Common myeloid progenitor, CD34-positive (primary cell): ENCODE measurements at places on chromosomes 1 and 21.

DNA sequence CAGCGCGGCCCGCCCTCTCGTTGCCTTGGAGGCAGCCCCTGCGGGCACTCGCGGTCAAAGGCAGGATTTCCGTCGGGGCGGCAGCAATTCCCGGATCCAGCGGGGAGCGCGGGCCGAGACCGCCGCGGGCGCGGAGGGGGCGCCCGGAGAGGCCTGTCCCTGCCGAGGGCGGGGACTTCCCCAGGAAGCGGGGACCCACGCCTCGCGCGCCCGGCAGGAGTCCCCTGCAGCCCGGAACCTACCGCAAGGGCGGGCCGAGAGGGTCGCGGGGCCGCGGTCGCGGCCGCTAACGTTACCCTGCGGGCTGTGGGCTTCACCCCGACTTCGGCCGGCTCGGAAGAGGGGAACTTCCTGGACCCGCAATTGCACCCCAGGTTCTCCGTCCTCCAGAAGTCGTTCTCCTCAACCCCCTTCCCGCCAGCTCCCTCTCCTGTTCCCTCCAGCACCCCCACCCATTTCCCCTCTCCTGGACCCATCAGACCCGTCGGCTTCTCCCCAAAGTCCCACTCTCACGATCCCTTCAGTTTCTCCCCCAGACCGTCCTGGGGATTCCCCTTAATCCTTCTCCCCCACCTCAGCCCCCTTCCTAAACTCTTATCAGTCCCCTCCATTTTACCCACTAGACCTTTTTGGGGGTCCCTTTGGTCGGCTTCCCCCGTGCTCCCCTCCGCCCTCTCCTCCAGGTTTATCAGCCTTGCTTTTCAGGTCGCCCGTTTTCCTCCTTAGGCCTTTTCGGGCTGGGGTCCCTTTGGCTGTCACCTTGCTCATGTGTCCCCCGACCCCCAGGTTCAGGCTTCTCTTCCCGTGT is 604 bp downstream of the FGR start:
- peaks cover 71% of the 10 kb centered on the region for H3K4me1 ChIP-seq
- H3K27me3 ChIP-seq, result no peaks in the 10 kb centered on the region
- no peak overlapping the region for H3K27ac ChIP-seq

- no peak overlapping the region for H3K4me3 ChIP-seq
- no peaks in the 10 kb centered on the region for H3K4me1 ChIP-seq
- no peak for DNase-seq
- H3K27me3 ChIP-seq, result no peaks in the 10 kb centered on the region
- H3K36me3 ChIP-seq, result peaks cover 3% of the 10 kb centered on the region
Observed at GRCh38 chr1:233064988-233065387, 114.6 kb downstream of the NTPCR start.

- peak overlapping the region; percentile 93 for H3K27ac ChIP-seq
- peak overlapping the region; percentile 83 for H3K4me3 ChIP-seq
- peaks cover 19% of the 10 kb centered on the region for H3K36me3 ChIP-seq
- H3K4me1 ChIP-seq, result peaks cover 8% of the 10 kb centered on the region
- DNase-seq, result no peak
- H3K27me3 ChIP-seq, result no peaks in the 10 kb centered on the region
Observed at GRCh38 chr1:150321826-150322166, 463 bp downstream of the PRPF3 start.

DNA sequence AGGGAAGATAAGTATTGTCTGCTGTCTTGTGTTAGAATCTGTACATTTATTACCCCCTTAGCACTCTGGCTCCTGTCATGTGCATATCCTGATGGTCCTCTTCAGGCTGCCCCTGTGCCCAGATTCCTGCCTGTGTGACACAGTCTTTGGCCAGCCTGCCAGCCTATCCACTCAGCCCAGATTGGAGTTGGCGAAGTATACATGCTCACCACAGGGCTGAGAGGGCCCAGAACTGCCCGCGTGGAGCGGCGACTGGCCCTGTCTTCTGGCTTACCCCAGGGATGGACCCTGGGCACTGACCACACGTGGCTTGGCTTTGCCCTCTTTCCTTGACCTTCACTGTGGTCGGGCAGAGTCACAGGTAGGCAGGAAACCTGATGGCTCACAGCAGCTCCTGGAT is 11.4 kb downstream of the RNF220 start:
- peak overlapping the region; percentile 64 for H3K4me3 ChIP-seq
- H3K36me3 ChIP-seq, result peaks cover 21% of the 10 kb centered on the region
- H3K27me3 ChIP-seq, result no peaks in the 10 kb centered on the region
- DNase-seq, result no peak
- H3K4me1 ChIP-seq, result peaks cover 38% of the 10 kb centered on the region
- H3K27ac ChIP-seq, result peak overlapping the region; percentile 67

- H3K4me3 ChIP-seq, result no peak overlapping the region
- no peaks in the 10 kb centered on the region for H3K4me1 ChIP-seq
- H3K27me3 ChIP-seq, result no peaks in the 10 kb centered on the region
- DNase-seq, result no peak
- no peak overlapping the region for H3K27ac ChIP-seq
Observed at GRCh38 chr1:90186506-90187322, 191.8 kb downstream of the ZNF326 start.

DNA sequence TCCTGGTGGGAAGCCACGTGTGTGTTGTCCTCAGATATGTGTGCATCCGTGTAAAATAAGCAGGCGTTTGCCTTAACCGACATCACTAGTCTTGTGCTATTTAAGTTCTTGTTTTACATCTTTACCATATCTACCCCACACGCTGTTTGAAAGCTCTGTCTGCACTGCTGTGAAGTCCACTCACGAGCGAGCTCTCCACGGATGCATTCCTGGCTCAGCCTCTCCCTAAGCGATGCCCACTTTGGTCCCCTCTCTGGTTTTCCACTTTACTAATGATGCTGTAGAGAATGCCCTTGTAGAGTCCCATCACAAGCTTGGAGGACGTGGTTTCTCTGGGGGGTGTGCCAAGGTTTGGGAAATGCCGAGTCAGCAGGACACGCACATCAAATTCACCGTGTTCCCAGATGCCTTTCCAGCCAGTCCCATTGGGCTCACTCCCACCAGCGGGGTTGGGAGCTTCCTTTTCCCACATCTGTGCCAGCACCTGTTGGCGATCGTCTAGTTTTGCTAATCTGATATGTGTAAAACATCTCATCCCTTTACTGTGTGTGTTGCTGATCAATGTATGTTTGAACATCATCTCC is 43.8 kb downstream of the ACTL8 start:
- peaks cover 16% of the 10 kb centered on the region for H3K27me3 ChIP-seq
- no peak for DNase-seq
- no peak overlapping the region for H3K4me3 ChIP-seq
- no peaks in the 10 kb centered on the region for H3K36me3 ChIP-seq
- H3K27ac ChIP-seq, result no peak overlapping the region

- H3K27ac ChIP-seq, result no peak overlapping the region
- no peak for DNase-seq
- no peaks in the 10 kb centered on the region for H3K27me3 ChIP-seq
- peak overlapping the region; percentile 42 for H3K4me3 ChIP-seq
Observed at GRCh38 chr1:157194731-157195520, 56.7 kb upstream of the ETV3 start.

DNA sequence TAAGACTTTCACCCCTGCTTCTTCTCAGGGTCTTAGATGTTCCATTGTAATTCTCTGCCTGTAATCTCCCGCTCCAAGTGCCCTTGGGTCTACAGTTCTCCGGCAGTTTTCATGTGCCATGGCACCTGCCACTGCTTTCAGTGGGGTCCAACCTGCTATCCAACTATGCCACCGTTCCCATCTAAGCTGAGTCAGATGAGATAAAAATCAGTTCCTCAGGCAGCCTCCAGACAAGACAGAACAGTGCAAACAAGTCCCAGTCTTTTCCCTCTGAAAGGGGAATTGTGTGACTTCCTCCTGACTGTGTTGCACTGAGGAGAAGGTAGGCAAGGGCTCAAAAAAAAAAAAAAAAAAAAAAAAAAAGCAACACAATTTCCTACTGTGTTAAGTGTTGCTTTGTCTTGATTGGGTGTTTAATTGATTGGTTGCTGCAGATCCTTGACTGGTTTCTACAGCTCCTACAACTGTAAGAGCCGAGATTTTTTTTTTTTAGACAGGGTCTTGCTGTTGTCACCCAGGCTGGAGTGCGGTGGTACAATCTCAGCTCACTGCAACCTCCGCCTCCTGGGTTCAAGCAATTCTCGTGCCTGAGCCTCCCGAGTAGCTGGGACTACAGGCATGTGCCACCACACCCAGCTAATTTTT is 50.7 kb downstream of the EBNA1BP2 start:
- DNase-seq, result no peak
- no peaks in the 10 kb centered on the region for H3K4me1 ChIP-seq
- no peak overlapping the region for H3K4me3 ChIP-seq

- H3K4me1 ChIP-seq, result peaks cover 27% of the 10 kb centered on the region
- DNase-seq, result peak; percentile 95
- H3K36me3 ChIP-seq, result peaks cover 10% of the 10 kb centered on the region
- H3K27me3 ChIP-seq, result no peaks in the 10 kb centered on the region
- peak within 1 kb of the TSS; percentile 34 for H3K27ac ChIP-seq
Observed at GRCh38 chr1:155063550-155064110, at the start of gene EFNA4. EFNA4 (plus strand) TSS chr1:155063740; CDS start chr1:155063824, 84 bp downstream.

DNA sequence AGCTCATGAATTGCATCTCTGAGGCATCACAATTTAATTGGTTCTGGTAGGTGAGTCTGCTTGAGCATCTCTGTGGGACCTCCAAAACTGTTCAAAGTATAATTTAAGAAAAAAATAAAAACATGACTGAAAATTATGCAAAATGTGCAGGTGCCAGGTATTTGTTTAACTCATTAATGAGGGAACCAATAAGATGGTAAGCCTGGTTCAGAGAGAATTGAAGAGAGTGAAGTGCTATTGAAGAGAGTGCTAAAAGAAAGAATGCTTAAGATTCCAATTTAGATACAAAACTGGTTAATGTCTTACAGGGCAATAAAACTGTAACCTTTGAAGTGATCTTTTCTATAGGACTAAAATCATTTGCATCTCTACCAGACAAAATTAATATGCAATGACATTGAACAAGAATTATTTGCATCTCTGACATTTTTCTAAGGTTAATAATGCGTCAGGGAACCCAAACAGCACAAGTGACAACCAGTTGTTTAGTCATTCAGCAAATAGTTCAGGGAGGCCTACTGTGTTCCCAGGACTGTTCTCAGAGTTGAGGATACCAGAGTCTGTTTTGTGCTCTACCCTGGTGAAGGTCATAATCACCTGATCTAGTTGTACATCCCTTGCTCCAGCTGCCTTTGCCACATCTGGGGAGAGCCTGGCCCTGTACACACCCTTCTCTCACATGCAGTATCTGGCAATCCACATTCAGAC is 183.5 kb downstream of the PATJ start:
- H3K36me3 ChIP-seq, result no peaks in the 10 kb centered on the region
- H3K27ac ChIP-seq, result no peak overlapping the region
- DNase-seq, result no peak
- H3K4me1 ChIP-seq, result no peaks in the 10 kb centered on the region
- H3K4me3 ChIP-seq, result no peak overlapping the region

DNA sequence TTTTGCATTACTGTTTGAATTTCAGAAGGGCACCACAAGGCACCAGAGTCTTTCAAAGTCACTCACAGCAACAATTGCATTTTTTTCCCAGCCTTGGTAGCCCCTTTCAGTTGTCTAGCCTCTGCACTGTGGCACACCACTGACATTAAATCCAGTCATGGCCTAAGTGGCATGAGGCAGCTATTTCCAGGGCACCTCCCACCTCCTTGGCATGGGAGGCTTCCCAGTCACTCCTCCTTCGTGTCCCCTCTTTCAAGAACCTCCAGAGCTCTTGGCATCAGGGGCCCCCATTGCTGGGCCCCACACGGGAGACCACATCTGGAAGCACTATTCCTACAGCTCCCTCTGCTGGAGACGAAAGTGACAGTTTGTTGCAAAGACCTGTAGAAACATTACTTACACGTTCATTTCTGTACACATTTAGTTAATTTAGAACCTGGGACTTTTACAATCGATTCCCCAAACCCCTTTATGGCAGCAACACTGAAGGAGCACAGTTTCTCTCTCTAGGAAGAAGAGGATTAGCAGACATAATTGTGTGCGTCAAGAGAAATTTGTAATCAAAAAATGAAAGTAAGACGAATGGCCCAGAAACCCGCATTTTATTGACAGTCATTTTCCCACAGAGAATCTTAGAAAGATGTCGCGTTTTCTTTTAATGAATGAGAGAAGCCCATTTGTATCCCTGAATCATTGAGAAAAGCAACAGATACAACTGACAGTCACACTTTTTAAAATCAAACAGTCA is 5.7 kb upstream of the CHD5 start:
- no peak overlapping the region for H3K4me3 ChIP-seq
- DNase-seq, result peak; percentile 64
